ENCODE measurements at places on chromosomes 3 and 15. TPM values are rescaled to one million over a fixed set of nuclear protein-coding genes. Genes with fewer than 3 reads are reported as not detected.

DNA sequence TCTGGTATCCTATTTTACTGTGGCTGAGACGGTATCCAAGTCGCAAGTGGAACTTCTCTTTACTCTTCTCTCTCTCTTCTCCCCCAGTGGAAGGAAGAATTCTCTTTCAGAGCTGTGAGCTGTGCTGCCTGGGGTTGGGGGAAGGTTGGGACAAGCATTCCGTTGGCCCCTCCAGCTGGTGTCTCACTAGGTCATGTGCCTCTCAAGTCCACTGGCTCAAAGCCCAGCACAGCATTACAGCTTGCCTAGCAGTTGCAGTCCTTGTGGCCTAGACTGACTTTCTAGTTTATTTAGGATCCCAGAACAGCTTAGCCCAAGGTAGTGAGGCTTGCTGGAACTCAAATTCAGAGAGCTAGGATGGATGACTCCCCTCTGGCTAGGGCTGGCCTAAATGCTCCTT, 76.1 kb upstream of the SPATA16 start:
- H3K27ac ChIP-seq = no peak overlapping the region
- peak; percentile 17 for DNase-seq
- H3K4me1 ChIP-seq = no peaks in the 10 kb centered on the region
- no peaks in the 10 kb centered on the region for H3K36me3 ChIP-seq
- no peak overlapping the region for H3K4me3 ChIP-seq

DNA sequence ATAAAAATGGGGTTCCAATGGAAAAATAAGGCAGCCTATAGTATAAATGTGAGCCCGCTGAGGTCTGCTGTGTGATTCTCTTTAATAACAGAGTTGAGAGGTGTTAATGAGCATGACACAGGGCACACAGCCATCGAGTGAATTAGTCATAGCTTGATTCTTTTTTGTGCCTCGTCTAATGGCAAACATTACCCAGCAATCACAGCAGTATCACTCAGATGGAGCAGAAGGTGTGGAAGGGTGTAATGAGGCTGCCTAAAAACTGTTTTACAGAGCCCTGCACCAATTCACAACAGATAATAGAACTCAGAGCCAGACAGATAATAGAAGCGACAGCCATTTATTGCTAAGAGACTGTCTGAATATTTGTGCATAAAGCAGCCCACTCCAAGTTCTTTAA, 178.6 kb upstream of the TPRG1 start:
- H3K27me3 ChIP-seq = no peaks in the 10 kb centered on the region
- no peaks in the 10 kb centered on the region for H3K4me1 ChIP-seq
- no peak overlapping the region for H3K4me3 ChIP-seq
- H3K36me3 ChIP-seq = no peaks in the 10 kb centered on the region

Gene SNTN
- total RNA-seq = not detected

GRCh38 chr15:56654624-56655023, 78.7 kb downstream of the ZNF280D start:
- no peaks in the 10 kb centered on the region for H3K4me1 ChIP-seq
- DNase-seq = peak; percentile 20
- H3K36me3 ChIP-seq = peaks cover 2% of the 10 kb centered on the region

DNA sequence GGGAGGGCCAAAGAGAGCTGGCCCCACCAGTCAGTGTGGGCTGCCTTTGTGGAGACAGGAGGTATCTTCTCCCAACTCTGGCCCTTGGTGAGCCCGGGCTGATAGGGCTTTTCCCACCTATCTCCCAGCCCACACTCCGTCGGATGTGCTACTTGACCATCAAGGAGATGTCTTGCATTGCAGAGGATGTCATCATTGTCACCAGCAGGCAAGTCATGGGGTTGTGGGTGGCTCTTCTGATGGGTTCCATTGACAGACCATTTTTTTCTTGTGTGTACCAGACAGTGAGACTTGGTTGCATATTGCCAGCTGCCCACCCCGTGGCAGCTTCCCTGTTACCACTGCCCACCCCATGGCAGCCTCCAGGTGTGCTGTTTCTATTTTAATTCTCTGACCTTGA, 3.3 kb downstream of the COPG1 start:
- no peak for DNase-seq
- peaks cover 31% of the 10 kb centered on the region for H3K36me3 ChIP-seq
